Cortex of kidney (tissue), 1 donor: ENCODE measurements at places on chromosomes 1 and 21.

- no peak for DNase-seq
Observed at GRCh38 chr1:231601824-231602672, 24.5 kb upstream of the DISC1 start.

- DNase-seq, result no peak
Observed at GRCh38 chr1:24117722-24118409, 5.9 kb upstream of the MYOM3 start.

- DNase-seq, result no peak
Observed at GRCh38 chr1:211127166-211127565, 6.8 kb downstream of the KCNH1 start.

GRCh38 chr21:35226328-35226727 lies 177.2 kb upstream of the RUNX1 start:
- DNase-seq, result no peak
